ENCODE measurements at places on chromosomes 5 and 9.

DNA sequence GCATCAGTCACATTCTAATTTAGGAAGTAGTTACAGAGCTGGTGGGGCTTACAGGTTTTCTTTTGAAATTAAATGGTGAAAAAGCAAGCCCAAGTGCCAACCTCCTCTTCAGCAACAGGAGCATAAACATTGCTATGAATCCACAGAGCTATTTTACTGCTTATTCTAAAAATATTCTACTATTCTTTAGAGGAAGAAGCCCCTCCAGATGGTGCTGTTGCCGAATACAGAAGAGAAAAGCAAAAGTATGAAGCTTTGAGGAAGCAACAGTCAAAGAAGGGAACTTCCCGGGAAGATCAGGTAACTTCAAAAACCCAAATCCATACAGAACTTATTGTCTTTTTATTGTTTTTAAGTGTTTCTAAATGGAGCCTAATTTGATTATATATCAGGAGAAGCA lies 202.8 kb downstream of the CWC27 start:
- no peak for DNase-seq

- DNase-seq = no peak
Measured at GRCh38 chr9:128254855-128255759, 20.7 kb downstream of the GOLGA2 start.

DNA sequence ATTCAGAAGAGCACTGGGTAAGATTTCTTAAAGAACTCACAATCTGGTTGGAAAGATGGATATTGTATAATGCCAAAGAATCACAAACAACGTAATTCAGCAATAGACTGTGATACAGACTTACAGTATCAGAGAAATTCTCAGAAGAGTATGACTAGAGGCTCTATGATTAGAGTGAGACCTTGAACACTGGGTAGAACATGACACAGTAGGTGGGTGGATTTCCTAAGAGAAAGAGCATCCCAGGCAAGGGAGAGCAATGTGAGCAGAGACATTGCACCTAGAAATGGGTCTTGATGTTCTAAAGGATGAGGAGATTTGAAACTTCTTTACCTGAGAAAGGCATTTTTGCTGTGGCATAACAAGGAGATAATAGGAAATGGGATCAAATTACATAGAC lies 27.3 kb upstream of the CAST start:
- DNase-seq = no peak

- DNase-seq = no peak
Measured at GRCh38 chr9:6078382-6079105, 63.1 kb upstream of the RANBP6 start.

Measured in thoracic aorta (tissue), 2 donors.